ENCODE measurements at places on chromosomes 4 and X. TPM values are rescaled to one million over a fixed set of nuclear protein-coding genes. Genes with fewer than 3 reads are reported as not detected.

- no peak for DNase-seq
Measured at GRCh38 chr4:68912807-68913206, 38.8 kb downstream of the UGT2A3 start.

GRCh38 chr4:80340036-80340435, 4.5 kb downstream of the CFAP299 start:
- DNase-seq: no peak

GRCh38 chr4:35052546-35052945, 1191.8 kb downstream of the ARAP2 start:
- DNase-seq: no peak

GRCh38 chrX:117989512-117989911, 127.1 kb downstream of the KLHL13 start:
- no peak for DNase-seq

DNA sequence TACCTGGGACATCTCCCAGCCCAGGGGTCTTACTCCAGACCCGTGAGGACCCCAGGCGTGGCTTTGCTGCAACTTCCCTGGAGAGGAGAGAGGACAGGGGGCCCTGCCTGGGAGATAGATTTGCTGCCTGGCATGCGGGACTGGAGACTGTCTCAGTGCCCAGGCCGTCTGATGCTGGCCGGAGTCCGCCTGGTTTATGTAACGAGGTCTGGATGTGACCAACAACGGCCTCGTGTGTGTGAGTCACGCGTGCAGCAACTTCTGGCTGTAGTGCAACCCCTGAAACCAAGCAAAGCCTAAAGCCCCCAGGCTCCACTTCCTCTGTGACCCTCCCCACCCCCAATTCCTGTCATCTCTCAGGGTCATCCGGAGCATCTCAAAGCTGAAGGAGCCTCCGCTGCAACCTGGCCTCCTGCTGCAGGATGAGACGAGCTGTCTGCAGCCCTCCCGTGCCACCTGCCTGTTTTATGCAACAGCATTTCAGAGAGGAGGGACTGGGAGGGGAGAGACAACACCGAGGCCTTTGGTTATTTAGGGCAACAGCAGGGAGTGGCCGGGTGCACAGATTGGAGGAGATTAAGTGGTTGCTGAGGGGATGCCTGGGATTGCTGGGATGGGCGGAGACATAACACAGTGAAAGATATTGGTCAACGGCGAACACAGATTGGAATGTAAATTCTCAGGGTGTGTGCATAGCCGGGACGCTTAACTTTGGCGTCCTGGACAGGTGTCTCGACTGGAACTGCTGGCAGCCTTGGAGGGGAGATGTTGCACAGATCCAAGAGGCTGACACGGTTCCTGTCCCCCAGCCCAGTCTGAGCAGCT, 16.0 kb downstream of the XG start:
- peak; percentile 56 for DNase-seq

GRCh38 chr4:134028421-134028820, 173.2 kb downstream of the PABPC4L start:
- no peak for DNase-seq

DNA sequence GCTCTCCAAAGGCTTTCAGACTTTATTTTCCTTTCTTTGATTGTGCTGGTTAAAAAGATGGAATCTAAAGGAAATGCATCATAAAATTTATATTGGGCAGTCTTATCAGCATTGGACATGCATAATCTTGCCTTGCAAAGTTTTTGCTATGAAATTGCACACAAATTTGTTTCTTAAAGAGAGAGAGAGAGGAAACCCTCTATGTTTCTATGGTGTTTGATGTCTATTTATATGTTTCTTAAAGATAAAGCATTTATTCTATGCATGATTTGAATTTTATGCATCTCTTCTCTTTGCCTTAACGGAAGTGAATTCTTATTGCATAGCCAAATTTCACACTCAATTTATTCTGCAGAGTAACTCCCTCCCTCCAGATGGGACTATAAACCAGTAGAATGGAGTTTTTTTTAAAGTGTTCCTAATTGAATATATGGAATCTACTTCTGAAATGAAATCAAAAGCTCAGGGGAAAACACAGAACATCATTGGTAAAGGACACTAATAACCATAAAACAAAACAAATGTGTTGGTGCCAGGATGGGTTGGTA, 83.5 kb upstream of the PPARGC1A start:
- DNase-seq: no peak

DNA sequence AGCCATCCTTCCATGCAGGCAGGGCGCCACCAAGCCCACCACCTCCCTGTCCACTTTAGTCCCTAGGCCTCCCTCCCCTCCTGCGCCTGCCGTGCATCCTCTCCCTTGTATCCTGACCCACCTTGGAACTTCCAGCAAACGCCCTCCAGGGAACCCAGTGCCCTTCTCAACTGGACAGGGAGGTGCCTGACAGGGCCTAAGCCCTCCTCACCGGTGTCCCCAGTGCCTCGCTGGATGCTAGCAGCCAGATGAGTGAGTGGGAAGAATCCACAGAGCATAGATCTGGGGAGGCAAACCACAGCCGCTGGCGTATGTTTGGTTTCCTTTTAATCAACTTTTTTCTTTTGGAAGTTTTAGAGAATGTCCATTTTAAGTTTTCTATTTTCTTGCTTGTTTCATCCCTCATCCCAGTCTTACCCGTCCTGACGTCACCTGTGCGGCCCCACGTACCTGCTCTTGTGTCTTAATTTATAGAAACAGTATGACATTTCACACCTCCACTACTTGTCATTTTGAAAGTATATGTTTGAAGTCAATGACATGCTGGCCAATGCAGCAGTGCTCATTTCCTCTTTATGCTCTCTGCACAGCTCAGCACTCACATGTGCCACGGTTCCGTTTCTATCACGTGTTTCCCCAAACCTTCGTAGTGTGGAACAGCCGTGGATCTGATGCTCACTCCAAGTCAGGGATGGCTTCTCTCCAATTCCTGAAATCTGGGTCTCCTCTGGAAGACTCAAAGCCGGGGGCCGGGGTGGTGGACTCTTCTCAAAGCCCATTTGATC, 3.4 kb upstream of the HMX1 start:
- DNase-seq: no peak

GRCh38 chr4:189053621-189054020, 887.1 kb upstream of the FRG1 start:
- no peak for DNase-seq

DNA sequence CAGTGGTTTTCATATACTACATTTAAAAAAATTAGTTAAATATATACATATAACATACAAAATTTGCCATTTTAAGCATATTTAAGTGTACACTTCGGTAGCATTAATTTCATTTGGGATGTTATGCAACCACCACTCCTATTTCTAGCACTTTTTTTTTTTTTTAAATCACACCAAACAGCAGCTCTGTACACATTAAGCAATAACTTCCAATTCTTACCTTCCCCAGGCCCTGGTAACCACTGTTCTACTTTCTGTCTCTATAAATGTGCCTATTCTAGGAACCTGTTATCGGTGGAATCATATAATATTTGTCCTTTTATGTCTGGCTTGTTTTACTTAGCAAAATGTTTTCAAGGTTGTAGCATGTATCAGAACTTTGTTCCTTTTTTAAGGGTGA, 39.1 kb downstream of the TMEM164 start:
- no peak for DNase-seq

DNA sequence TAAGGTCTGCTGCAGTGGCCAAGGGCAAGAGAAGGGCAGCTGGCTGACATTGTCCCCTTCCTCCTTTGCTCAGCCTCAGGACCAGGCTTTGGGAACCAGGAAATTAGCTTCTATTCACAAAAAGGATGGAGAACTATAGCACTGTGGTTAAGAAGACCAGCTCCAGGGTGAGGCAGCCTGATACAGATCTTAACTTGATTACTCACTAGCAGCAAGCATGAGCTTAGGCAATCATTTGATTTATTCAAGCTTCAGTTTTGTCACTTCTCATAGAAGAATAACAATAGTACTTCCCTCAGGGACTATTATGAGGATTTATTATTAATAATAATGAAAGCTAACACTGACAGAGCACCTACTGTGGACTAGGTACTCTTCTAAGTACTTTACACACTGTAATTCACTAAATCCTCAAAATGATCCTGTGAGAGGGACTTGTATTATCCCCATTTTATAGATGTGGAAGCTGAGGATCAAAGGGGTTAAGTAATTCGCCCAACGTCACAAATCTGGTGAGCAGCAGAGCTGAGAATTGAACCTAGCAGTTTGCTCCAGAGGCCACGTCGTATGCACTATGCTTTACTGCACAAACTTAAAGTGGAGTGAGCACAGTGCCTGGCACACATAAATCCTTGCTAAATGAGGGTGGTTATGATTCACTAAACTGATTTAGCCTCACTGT, 130.4 kb upstream of the PAK3 start:
- DNase-seq: no peak

GRCh38 chr4:29081234-29081955, 1638.8 kb upstream of the PCDH7 start:
- DNase-seq: no peak

CDX4 gene
- total RNA-seq: not detected

RASSF6 gene
- total RNA-seq: 0.06 TPM

ARAF gene
- 14.6 TPM for total RNA-seq

DRD5 gene
- not detected for total RNA-seq

Measured in uterus (tissue), 4 donors.